ENCODE measurements at places on chromosomes 11 and 22. TPM values are rescaled to one million over a fixed set of nuclear protein-coding genes. Genes with fewer than 3 reads are reported as not detected.

DNA sequence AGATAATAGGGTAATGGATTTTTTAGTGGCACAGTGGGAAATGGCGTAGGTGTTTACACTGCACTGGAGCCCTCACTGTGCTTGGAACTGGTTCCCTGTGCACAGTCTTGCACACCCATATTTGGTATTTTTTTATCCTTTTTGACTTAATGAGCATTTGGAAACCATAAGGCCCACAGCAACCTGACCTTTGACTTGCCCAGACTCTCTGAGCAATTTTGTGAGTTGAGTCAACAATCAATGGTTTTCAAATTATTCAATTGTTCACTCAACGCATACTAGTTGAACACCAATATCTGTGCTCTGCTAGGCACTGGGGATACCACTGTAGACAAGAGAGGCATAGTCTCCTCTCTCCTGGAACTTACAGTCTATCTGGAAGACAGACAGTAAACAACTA lies 14.3 kb downstream of the CD44 start:
- no peaks in the 10 kb centered on the region for H3K27me3 ChIP-seq
- H3K4me1 ChIP-seq = no peaks in the 10 kb centered on the region
- no peak overlapping the region for H3K4me3 ChIP-seq

DNA sequence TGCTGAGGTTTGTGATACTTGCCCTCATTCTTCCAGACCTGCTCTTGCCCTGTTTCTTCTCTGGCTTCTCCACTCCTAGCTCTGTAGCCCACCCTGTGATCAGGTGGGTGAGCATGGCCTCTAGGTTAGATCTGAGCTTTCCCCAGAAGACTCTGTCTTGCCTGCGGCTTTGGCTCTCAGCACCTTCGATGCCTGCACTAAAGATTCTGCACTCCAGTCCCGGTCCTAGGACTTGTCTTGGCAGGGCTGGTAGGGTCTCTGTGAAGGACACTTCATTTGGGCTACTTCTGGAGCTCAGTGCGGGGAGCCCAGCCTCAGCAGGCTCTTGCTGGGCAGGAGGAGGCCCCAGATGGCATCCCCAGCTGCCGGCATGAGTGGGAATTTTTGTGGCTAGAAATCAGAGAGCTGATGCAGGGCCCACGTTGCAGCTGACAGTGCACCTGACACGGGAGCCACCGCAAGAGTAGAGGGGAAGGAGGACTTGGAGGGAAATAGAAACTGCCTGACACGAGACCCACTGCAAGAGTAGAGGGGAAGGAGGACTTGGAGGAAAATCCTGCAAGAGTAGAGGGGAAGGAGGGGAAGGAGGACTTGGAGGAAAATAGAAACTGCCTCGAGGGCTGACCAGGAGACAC lies 226.9 kb upstream of the B3GAT1 start:
- H3K27me3 ChIP-seq = no peaks in the 10 kb centered on the region
- no peak overlapping the region for H3K4me3 ChIP-seq
- no peaks in the 10 kb centered on the region for H3K4me1 ChIP-seq
- H3K36me3 ChIP-seq = no peaks in the 10 kb centered on the region

GRCh38 chr11:118027694-118028093 lies 41.5 kb downstream of the IL10RA start:
- H3K4me1 ChIP-seq = no peaks in the 10 kb centered on the region
- no peak overlapping the region for H3K27ac ChIP-seq
- H3K27me3 ChIP-seq = no peaks in the 10 kb centered on the region
- no peak for DNase-seq
- H3K36me3 ChIP-seq = no peaks in the 10 kb centered on the region
- no peak overlapping the region for H3K4me3 ChIP-seq

- H3K4me3 ChIP-seq = no peak overlapping the region
- no peaks in the 10 kb centered on the region for H3K36me3 ChIP-seq
- peaks cover 11% of the 10 kb centered on the region for H3K27me3 ChIP-seq
- no peak overlapping the region for H3K27ac ChIP-seq
Observed at GRCh38 chr22:17119481-17120202, 1.5 kb downstream of the TMEM121B start.

GRCh38 chr11:87597725-87598124 lies 560.0 kb downstream of the TMEM135 start:
- no peaks in the 10 kb centered on the region for H3K4me1 ChIP-seq
- H3K27me3 ChIP-seq = no peaks in the 10 kb centered on the region
- H3K4me3 ChIP-seq = no peak overlapping the region
- no peak overlapping the region for H3K27ac ChIP-seq
- DNase-seq = no peak

DNA sequence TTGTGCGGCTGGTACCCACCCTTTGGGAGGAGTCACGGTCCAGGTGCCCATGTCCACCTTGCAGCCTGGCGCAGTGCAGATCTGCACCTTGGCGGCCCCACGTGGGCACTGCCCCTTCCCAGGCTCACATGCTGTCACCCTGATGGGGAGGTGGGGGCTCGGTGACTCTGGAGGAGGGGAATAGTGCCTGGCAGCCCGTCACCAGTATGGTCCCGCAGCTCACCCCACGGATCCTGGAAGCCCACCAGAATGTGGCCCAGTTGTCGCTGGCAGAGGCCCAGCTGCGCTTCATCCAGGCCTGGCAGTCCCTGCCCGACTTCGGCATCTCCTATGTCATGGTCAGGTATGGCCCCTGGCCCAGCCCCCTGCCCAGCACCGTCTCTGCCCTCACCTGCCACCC lies 5.2 kb downstream of the TRPT1 start:
- H3K27me3 ChIP-seq = no peaks in the 10 kb centered on the region
- no peaks in the 10 kb centered on the region for H3K4me1 ChIP-seq
- H3K27ac ChIP-seq = no peak overlapping the region
- no peak overlapping the region for H3K4me3 ChIP-seq
- no peaks in the 10 kb centered on the region for H3K36me3 ChIP-seq
- no peak for DNase-seq

- H3K36me3 ChIP-seq = no peaks in the 10 kb centered on the region
- H3K4me1 ChIP-seq = no peaks in the 10 kb centered on the region
- H3K27ac ChIP-seq = no peak overlapping the region
Observed at GRCh38 chr11:120034176-120034875, 103.6 kb downstream of the TRIM29 start.

GRCh38 chr11:115421352-115421991 lies 82.7 kb downstream of the CADM1 start:
- H3K36me3 ChIP-seq = no peaks in the 10 kb centered on the region
- no peak overlapping the region for H3K27ac ChIP-seq
- no peaks in the 10 kb centered on the region for H3K4me1 ChIP-seq
- no peaks in the 10 kb centered on the region for H3K27me3 ChIP-seq

GRCh38 chr11:7582338-7582985 lies 68.7 kb downstream of the PPFIBP2 start:
- no peak overlapping the region for H3K27ac ChIP-seq
- H3K4me1 ChIP-seq = no peaks in the 10 kb centered on the region
- no peaks in the 10 kb centered on the region for H3K27me3 ChIP-seq
- no peak for DNase-seq
- no peak overlapping the region for H3K4me3 ChIP-seq
- H3K36me3 ChIP-seq = no peaks in the 10 kb centered on the region

DNA sequence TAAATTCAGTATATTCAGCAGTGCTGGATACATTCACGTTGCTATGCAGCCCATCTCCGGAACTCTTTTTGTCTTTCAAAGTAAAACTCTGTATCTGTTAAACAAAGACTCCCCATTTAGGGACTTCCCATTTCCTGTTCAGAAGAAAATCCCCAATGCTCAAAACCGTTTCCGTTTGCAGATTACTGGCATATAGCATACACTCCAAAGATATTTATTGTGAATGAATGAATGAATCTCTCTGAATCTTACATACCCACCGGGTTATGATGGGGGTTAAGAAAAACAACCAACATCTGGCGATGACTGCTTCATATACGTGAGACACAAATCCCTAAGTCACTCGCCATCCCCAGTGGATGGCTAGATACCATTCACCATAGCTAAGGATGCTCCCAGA lies 1.6 kb downstream of the THY1 start:
- no peak for DNase-seq
- no peaks in the 10 kb centered on the region for H3K36me3 ChIP-seq
- no peaks in the 10 kb centered on the region for H3K27me3 ChIP-seq
- peaks cover 13% of the 10 kb centered on the region for H3K4me1 ChIP-seq

GRCh38 chr11:120136356-120136755 lies 1.6 kb downstream of the TRIM29 start:
- no peaks in the 10 kb centered on the region for H3K36me3 ChIP-seq
- DNase-seq = no peak
- no peaks in the 10 kb centered on the region for H3K27me3 ChIP-seq
- no peak overlapping the region for H3K4me3 ChIP-seq

GRCh38 chr11:70650075-70650909 lies 252.0 kb downstream of the CTTN start:
- H3K4me3 ChIP-seq = no peak overlapping the region
- no peaks in the 10 kb centered on the region for H3K27me3 ChIP-seq
- no peak overlapping the region for H3K27ac ChIP-seq
- H3K4me1 ChIP-seq = no peaks in the 10 kb centered on the region

GRCh38 chr11:83153764-83154163 lies 3.2 kb upstream of the PCF11 start:
- no peaks in the 10 kb centered on the region for H3K27me3 ChIP-seq
- H3K4me3 ChIP-seq = no peak overlapping the region
- DNase-seq = no peak
- no peak overlapping the region for H3K27ac ChIP-seq
- H3K36me3 ChIP-seq = no peaks in the 10 kb centered on the region

RASD2 gene
- total RNA-seq = not detected

KRTAP5-7 gene
- not detected for total RNA-seq

RPL3 gene
- 2,395 TPM for total RNA-seq

OR1S1 gene
- total RNA-seq = not detected

RASSF7 gene
- total RNA-seq = 5.9 TPM
